Stimulated activated CD4-positive, alpha-beta T cell treated with anti-CD3 and anti-CD28 coated beads, TNF-alpha, amount 100 ng/mL, for 24 hours (primary cell): ENCODE measurements at places on chromosomes 16 and 17.

DNA sequence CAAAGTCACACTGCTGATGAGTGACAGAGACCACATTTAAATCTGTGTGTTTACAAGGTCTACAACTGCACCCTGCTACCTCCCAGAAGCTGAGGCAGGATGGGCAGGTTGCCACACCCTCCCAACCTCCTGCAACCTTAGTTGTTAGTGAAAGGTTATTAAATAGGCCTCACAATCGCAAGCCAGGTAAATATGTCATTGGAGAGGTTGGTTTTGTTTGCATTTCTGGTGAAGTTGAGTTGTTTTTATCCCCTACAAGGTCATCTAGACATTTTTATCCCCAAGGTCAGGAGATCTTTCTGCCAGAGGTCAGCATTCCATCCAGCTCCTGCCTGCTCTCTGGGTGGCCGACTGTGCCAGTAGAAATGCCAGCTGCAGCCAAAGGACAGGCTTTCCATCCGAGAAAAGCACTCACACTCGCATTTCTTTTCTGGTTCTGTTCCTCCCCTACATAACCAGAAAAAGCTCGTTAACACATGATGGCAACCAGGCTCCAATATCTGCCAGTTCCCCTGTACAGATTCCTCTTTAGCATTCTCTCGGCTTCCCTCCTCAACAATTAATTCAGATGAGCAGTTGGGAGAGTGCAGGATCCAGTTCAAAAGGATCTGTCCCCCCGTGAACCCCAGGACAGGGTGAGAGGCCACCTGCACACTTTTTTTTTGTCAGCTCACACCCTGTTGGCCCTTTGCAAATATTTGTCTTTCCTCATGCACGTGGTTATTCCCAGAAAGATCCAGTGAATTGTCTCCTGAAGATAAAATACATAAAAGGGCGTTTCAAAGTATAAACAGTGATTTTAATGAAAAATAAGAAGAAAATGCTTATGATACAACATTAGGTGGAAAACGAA is 562.8 kb downstream of the MAF start:
- DNase-seq: no peak

DNA sequence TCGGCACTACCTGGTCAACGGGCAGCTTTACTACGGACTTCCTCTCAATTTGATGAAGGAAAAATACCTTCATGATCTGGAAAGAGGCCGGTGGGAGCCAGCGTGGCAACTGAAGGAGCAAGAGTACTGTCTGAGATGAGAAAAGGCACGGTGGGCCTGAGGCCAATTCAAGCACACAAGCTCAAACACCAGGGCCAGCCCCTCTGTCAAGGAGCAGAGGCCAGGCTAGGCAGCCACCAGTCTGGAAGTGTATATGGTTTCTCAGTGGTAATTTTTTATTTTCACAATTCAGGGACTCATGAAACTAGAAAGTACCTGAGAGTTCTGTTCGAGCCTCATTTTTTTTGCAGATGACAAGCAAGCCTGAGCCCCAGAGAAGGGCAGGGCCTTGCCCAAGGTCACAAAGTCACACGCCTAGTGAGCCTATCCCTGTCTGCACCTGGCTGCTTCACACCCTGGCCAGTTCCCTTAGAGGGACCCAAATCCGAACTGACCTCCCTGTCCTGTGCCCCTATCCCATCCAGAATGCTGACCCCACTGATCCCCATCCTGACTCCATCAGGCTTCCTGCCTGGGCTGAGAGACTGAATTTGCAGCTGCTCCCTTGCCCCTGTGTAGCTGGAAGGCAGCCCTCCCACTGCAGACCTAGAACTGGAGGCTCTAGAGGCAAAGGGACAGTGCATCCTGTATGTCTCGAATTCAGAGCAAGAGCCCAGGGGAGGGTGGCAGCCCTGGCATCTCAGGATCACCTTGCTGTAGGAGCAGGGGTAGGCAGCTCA is 4.8 kb upstream of the TBX2 start:
- no peak for DNase-seq

DNA sequence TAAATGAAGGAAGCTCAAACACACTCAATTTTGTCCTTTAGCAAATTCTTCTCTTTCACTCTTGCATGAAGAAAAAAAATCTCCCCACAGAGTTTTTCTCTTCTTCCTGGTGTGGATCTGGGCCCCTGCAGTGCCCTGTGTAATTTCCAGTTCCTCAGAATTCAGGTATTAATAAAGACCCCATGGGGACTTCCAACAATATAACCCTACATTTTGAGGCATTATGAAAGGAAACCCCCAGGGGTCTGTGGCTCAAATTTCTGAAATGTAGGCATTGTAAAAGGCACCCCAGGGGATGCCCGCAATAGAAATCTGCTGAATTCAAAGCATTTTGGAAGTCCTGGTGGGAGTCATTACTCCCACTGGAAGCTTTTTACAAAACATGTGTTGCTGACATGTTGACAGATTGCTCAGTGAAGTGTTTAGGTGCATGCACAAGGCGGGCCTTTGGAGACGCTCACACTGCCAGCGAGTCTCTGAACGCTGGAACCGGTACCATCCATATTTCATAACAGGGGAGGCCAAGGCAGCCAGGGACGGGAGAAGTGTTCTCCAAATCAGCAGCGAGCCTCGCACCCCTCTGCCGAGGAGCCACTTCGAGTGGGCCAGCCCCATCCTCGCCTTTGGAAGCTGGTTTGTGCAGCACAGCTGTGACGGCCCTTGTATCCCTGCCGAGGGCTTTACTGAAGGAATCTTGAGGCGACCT is 154.0 kb downstream of the ZNF423 start:
- no peak for DNase-seq

DNA sequence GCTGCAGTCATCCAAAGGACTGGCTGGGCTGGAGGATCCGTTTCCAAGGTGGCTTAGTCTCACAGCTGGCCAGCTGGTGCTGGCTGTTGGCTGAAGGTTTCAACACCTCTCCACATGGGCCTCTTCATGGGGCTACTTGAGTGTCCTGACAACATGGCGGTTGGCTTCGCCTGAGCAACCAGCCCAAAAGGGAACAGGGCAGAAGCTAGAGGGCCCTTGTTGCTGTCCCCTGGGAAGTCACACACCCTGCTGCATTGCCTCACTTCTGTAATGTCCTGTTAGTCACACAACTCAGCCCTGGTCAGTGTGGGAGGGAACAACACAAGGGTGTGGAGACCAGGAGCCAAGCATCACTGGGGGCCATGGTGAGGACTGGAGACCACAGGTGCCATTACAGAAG is 36.6 kb downstream of the C16orf78 start:
- no peak for DNase-seq

DNA sequence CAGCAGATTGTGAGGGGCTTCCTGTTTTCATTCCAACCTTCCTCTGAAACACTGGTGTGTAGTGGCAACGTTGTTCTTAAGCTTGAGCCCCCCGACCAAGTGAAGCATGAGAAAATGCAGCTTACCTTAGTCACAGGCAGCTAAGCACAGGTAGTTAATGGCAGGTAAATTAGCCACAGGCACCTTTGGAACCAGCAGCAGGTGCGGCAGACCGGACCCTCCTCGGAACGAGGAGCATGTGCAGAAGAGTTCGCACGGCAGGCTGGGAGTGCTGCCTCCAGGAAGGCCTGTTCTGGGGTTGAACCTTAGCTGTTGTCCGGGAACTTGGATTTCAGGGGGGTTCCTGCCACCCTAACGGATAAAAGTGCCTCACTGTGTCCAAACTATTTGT is 7.2 kb upstream of the IRF8 start:
- DNase-seq: no peak

- DNase-seq: no peak
These were observed 68.7 kb downstream of the CRISPLD2 start for GRCh38 chr16:84888450-84888849.

DNA sequence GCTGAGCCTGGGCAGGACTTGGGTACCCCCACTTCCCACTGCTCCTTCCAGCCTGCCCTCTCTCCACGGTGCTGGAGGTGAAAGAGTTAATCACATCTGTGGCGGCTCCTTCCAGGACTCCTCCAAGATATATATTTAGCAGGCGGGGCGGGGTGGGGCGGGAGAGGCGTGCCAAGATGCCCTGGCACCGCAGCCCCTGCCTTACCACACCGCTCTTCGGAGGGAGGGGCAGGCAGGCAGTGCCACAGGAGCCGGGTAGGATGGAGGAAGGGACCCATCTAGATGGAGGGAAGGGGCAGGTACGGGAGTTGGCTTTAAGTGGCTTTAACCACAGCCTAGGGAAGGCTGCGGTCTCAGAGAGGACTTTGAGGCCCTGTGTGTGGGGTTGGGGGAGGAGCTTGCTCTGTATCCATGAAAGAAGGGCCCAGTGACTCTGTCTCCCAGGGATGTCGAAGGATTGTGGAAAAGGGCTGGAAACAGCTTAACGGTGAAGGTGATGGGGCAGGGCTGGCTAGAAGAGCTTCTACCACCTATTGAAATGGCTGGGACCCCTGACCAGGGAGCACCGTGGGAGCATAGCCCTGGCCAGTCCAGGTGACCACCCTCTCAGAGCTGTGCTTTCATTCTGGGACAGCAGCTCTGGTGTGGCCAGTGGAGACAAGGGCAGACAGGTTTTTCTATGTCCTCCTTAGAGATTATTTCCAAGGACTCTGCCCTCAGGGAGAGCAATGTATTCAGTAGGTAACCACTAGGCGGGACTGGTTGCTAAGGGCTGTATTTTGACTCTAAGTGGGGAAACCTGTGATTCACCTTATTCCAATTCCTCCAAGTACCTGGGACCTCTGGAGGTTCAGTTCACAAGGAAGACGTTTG is 13.0 kb downstream of the GPR142 start:
- DNase-seq: no peak

DNA sequence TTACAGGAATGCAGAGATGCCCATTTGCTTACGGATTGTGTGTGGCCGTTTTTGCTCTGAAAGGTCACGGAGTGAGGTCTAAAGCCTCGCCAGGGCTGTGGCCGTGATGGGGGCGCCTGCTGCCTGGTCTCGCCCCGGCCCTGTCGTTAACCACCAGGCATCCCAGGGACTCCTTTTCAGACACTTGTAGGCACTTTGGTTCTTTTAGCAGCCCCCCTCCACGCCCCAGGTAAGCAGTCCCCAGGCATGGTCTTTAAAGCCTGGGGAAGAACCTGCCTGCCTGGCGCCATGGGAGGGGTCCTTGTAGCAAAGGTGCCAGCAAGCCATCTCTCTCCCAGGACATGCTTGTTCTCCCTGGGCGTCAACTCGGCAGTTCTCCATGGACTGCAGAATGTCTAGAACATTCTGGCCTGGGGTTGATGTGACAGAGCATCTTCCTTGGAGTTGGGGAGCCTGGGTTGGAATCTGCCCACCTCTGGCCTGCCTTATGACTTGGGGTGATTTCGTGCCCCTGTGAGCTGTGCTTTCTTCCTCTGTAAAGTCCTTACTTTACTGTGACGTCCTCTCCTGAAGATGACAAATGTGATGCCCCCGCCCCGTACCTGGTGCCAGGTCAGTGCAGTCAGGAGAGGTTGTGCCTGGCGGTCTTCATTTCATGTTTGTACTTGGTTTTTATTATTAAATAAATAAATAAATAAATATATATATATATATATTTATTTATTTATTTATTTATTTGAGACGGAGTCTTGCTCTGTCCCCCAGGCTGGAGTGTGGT is 5.4 kb downstream of the KCTD5 start:
- DNase-seq: no peak

DNA sequence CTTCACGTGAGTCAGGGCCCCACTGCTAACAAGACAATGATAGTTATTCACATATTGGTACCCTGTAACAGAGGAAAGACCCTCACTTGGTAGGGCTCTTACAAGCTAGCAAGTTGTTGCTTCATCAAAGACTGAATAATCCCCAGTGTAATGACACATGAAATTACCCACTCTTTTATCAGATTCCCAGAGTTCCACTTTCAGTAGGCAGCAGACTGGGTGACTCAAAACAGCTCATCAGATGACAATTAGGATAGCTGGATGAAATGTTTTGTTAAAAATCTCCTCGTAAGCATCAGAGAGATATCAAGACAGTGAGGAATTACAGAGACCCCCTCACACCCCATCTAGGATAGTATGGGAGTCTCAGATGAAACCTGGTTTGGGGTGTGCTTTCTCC is 6.8 kb upstream of the OR1E2 start:
- DNase-seq: no peak

DNA sequence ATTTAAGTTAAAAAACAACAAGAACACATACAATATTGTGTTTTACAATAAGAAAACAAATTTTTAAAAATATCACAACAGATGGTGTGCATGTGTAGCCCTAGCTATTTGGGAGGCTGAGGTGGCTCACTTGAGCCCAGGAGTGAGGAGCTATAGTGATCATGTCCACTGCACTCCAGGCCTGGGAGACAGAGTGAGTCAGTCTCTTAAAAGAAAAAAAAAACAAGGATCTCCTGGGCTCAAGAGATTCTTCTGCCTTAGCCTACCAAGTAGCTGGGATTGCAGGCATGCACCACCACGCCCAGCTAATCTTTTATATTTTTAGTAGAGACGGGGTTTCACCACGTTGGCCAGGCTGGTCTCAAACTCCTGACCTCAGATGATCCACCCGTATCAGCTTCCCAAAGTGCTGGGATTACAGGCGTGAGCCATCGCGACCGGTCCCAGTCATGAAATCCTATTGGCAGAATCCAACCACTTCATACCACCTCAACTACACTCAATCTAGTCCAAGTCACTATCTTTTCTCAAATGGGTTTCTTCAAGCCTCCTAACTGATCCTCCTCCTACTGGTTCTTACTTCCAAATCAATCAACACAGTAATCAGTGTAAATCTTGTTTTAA is 55.0 kb downstream of the STH start:
- no peak for DNase-seq

DNA sequence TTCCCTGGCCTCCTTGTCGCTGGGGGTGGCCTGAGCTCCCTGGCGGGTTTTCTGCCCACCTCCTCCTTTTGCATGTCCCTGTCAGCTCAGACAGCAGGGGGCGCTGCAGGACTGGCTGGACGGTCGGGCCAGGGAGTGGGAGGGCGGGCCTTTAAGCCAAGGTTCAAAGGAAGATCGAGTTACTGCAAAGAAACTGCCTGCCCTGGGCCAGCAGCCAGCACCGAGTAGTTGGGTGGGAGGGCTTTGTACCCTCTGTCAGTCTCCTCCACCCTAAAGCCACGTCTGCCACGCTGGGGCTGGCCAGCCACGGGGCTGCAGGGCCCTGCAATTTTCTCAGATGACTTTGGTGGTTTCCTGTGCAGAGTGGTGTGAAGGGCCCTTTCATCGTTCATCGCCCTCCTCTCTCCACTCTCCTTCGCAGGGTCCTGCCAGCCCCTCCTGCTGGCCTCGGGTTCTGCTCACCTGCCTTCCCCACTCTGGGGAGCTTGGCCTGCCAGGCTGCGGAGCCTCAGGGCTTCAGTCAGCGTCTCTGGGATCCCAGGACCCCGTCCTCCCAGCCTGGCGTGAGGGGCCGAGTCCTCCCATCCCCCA is 12.3 kb downstream of the GPR142 start:
- peak; percentile 83 for DNase-seq

- no peak for DNase-seq
These were observed 17.9 kb downstream of the TANGO6 start for GRCh38 chr16:68860978-68861892.

DNA sequence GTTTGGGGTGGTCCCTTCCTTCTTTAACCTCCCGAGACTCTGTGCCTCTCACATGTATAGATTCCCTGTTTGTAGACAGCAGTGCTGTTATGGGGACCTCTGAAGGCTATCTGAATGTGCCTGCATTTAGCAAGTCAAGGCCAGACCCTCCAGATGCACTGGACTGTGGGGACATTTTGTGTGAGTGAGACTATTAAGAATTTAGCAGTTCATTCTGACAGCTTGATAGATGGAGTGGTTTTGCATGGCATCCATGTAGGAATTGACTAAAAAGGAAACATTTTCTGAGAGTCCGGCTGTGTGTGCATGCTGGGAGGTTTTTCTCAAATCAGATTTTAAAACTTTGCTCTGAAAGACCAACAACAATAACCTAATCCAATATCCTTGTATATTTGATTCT is 226.3 kb downstream of the MSI2 start:
- no peak for DNase-seq
